ENCODE measurements at places on chromosomes 3 and 15.

- DNase-seq = no peak
These were observed 702 bp upstream of the DNAJC17 start for GRCh38 chr15:40807888-40808461.

DNA sequence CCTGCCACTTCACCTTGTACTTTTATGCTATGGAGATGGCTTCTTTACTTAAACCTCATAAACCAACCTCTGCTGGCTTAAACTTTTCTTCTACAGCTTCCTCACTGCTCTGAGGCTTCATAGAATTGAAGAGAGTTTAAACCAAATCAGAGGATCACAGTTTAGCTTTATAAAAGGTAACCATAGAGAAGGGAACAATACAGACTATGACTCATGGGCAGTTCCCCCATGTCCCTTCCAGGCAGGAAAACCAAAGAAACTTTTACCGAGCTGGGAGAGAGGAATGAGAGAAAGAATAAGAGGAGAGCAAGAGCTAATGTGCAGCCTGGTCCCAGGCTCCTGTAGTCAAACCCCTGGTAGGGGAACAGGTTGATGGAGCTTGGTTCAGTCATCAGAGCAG lies 53.9 kb upstream of the NEDD4 start:
- DNase-seq = no peak

- DNase-seq = peak; percentile 38
These were observed 468 bp downstream of the UBP1 start for GRCh38 chr3:33439546-33440327.

GRCh38 chr15:60745469-60746061 lies 266.6 kb upstream of the ICE2 start:
- DNase-seq = no peak

GRCh38 chr3:78690766-78691165 lies 1077.0 kb downstream of the ROBO1 start:
- DNase-seq = no peak

- no peak for DNase-seq
These were observed 52.8 kb downstream of the LSM3 start for GRCh38 chr3:14231145-14231990.

DNA sequence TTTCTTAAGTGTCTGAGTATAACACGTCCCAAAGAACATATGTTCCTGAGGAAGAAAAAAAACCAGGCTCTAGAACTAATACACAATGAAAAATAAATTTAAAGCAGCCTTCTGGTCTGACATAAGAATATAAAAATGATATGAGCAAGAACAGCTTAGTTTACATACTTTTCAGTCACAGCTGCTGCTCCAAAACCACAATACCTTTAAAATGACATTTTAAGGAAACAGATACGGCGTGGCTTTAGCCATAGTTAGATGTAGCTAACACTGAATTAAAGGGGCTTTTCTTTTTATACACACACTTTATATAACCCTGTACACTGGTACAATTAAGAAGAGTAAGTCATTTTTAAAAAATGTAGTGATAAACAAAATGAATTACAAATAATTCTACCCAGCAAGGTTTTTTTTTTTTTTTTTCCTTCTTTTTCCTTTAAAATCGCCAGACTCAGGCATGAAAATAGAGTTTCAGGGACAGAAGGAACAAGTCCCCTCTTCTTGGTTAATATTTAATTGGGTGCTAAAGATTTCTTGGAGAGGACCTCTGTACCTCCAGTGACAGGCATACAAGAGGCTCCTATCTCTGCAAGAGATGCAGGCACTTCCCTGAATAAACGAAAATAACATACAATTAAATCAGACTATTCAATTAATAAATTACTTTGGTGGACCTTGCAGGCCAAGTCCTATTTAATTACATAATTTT lies 265.6 kb downstream of the FOXP1 start:
- no peak for DNase-seq

- no peak for DNase-seq
These were observed 36.0 kb downstream of the RAB27A start for GRCh38 chr15:55253580-55253979.

DNA sequence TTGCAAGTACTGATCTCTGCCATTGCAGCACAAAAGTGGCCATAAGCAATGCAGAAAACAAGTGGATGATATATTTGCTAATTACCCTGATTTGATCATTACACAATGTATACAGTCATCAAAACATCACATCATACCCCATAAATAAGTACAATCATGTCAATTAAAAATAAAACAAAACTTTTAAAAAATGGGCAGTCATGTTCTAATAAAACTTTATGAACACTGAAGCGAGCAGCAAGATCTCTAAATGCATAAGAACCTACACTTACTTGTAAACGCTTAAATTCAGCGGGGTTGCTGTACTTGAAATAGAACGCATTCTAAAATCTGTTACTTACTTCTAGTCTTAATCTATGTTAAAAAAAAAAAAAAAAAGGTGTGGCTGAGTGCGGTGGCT lies 73.4 kb downstream of the AQR start:
- DNase-seq = no peak

DNA sequence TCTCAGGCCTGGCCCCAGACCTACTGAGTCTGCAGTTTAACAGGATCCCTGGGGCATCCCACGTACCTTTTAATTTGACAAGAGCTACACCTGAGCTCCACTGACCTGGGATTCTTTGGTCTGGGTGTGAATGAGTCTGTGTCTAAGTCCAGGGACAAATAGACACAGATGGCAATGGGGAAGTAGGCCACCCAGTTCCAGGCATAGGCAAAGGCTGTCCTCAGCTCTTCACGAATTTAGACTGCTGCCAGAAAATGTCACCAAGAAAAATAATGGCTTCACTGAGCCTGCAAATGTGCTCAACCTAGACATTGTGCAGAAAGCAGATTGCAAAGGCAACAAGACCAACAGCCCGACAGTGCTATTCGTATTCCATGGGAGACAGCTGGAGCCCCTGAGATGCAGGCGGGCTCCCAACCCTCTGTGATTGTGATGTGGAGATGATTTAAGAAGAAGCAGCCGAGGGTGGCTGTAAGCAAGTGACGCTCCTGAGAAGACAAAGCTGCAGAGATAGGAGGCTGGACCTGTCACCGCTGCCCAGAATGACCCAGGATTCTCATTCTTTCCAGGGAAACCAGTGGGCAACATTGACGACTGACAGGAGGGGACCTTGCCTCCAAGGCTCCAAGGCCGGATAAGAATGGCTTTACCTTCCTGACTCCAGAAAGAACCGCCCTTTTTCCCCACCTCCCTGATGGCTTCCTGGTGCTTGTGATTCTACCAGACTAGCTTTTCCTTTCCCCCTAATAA lies 39.8 kb upstream of the IREB2 start:
- DNase-seq = no peak

DNA sequence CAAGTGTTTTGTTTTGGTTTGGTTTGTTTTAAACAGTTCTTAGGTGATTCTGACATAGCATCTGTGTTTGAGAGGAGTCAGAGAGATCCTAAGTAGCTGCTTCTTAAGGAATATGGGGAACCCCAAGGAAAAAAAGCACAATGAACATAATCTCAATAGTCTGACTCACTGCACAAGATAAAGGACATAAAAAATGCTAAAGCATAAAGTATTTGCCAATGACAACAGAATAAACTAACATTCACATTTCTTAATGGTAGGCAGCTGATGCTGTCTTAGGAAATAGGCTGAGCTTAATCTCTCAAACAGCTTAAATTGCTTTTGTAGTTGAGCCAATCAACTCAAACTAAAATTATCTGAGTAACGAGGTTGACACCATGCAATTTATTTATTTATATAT lies 2.9 kb downstream of the NCEH1 start:
- no peak for DNase-seq

GRCh38 chr3:183782576-183783276 lies 42.7 kb downstream of the MAP6D1 start:
- DNase-seq = no peak

DNA sequence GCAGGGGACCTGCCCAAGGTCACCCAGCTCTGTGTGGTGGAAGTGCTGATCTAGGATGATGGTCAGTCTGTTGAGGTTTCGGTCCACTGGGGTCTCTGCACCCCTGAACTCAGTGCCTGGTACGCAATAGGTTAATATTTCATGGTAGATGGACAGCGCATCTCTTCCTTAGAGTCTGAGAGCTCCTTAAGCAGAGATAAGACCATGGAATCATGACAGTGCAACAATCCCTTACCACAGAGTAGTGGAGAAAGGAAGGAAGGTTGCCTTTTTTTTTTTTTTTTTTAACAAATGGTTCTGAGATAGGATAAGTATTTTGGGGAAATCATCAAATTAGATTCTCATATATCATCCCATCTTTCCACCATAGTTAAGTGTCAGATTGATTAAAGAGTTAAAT lies 79.8 kb upstream of the SLC6A1 start:
- no peak for DNase-seq

Data from head of caudate nucleus (tissue), 42 donors.